ENCODE measurements at places on chromosomes 11 and 22.

DNA sequence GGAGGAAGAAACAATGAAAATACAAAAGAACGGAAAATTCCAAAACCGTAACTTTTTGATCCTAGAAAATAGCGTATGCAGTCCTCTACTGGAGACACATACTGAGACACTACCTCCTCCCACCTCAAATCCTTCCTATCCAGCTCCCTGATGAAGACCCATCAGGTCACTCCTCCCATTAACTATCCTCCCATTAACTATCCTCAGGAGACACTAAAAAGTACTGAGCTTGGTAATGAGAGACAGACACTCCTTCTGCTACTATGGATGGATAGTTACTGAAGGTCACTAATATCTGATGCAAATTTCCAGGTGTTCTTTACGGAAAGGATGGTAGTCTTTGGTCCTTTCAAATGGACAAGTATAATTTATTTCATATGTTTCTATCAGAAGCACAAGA lies 237.5 kb upstream of the BLID start:
- no peak for DNase-seq

DNA sequence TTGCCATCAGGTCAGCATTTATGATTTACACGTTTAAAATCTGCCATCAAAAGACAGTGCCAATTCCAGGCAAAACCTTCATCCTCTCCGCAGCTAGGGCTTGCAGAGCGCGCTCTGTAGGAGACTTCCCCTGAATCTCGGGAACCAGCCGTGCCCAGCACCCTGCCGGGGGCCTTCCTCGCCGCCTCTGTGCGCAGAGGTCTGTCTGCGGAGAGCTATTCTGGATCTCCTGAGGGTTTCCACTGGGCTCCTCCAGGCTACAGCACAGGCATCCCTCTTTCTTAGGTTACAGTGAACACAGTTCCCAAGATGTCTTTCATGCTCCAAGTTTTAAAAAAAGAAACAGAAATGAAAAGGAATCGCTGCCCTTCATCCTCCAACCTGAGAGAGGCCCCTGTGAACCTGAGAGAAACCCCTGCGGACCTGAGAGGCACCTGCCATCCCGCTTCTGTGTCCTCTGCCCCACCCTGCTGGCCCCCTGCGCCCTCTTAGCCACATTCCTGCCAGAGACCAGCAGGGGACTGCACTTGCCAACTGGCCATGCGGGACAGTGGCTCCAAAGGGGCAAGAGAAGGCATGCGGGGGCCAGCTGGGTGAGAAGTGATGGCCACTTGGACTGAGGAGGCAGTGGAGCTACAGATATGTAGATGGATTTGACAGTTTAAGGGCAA lies 16.1 kb downstream of the TP53AIP1 start:
- DNase-seq: no peak

GRCh38 chr11:58503361-58503856 lies 4.5 kb downstream of the OR5B21 start:
- DNase-seq: no peak

DNA sequence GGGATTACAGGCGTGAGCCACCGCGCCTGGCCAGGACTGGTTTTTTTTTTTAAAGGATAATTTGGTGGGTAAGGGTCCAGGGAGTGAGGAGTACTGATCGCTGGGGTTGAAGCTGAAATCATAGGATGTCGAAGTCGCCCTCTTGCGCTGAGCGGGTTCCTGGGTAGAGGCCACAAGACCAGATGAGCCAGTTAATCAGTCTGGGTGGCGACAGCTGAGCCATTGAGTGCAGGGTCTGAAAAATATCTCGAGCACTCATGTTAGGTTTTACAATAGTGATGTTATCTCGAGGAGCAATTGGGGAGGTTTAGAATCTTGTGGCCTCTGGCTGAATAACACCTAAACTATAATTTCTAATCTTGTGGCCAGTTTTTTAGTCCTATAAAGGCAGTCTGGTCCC lies 7.8 kb downstream of the APOL5 start:
- DNase-seq: no peak

DNA sequence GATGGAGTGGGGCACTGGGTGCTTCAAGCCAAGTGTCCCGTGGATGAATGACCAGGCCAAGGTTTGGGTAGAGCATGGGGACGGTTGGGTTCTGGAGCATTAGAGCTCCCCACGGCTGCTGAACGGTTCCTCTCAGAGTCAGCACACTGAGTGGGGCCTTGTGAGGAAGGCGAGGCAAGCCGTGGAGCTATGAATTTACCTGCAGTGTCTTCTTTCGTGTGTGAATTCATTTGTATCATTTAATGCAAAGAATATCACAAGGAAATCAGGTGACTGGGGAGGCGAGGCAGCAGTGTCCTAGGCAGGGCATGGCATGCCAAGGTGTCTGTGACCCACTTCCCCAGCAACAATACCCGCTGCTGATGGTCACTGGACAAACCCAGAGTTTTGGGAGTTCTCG lies 343.5 kb upstream of the B3GAT1 start:
- no peak for DNase-seq

DNA sequence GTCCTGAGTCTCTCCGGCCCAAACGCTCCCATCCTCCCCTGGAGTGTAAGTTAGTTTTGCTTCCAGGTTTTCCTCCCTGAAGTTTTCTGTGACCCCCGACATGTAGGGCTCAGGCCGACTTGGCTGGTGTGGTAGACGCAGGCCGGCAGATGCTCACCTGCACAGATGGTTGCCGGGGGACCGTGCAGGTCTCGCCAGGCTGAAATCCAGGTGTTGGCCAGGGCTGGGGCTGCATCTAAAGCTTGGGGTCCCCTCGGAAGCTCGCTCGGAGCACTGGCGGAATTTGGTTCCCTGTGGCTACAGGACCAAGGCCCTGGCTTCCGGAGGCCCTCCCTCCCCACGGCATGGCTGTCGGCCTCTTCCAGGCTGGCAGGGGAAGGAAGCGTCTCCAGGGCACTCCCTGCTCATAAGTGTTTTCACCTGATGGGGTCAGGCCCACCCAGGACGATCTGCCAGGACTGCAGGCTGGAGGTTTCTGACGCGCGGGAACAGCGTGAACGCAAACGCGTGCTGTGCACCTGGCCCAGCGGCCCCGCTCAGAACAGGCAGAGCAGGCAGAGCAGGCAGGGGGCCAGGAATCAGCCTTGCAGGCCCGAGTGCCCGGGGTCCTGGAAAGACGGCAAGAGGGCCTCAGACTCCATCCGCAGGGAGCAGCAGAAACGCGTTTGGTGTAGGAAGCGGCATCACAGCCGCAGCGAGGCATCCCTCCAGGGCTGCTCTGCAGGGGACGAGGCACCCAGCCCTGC lies 258.2 kb downstream of the BRD1 start:
- no peak for DNase-seq

GRCh38 chr11:70730411-70730810 lies 332.1 kb downstream of the CTTN start:
- no peak for DNase-seq

- DNase-seq: no peak
Observed at GRCh38 chr11:99327066-99327465, 306.3 kb downstream of the CNTN5 start.

- no peak for DNase-seq
Observed at GRCh38 chr11:107708792-107709191, 3.1 kb downstream of the SLN start.

DNA sequence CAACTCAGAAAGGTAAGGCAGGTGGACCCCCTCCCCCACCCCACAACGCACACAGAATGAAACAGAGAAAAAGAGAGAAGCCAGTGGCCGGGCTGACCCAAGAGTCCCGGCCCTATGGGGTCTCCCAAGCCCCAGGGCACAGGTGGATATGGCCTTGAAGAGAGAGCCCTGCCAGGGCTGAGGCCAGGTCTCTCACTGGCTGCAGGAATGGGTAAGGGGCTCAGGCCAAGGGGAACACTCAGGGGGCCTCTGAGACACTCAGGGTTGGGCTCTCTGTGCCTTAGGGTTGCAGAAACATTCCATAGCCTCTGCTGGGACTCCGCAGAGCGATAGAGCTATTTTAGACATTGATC lies 98.0 kb downstream of the PDE2A start:
- DNase-seq: no peak

GRCh38 chr11:13313005-13313819 lies 35.6 kb downstream of the BMAL1 start:
- no peak for DNase-seq

DNA sequence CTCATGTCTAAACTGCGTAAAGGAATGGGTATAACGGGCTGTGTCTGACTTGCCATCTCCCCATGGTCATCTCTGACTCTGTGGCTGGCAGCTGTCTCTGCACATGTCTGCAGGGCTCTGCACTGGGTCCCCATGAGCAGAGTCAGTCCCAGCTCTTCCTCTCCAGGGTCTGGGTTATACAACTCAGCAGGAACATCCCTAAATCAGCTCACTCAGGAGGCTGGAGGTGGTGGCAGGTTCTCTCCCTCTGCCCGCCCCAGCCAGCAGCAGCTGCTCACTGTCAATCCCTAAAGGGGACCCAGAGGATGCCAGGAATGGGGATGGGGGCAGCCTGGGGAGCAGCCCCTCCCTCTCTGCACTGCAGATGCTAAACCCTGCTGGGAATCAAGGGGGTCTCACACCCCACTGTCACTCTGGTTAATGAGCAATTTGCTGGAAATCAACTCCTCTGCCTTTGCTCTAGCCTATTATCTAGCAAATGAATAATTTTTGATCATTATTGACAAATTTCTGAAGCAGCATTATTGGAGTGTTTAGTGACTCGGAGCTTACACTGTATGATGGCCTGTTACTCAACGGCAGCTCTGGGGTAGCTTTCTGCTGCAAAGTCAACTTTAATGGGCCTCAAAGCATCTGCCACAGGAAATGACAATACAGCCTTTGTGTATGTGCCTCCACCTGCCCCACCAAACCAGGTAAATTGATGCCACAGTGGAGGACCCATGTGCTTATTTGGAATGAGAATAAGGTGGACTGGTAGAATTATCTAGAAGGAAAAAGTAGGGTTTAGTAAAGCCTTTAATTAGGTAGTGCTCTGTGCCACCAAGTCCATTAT lies 55.7 kb upstream of the SHANK2 start:
- no peak for DNase-seq

- DNase-seq: no peak
Observed at GRCh38 chr11:13168271-13168670, 109.3 kb upstream of the BMAL1 start.

- no peak for DNase-seq
Observed at GRCh38 chr22:41085842-41086241, 6.5 kb upstream of the EP300 start.

GRCh38 chr22:48155446-48155845 lies 1393.0 kb downstream of the TBC1D22A start:
- no peak for DNase-seq

- no peak for DNase-seq
Observed at GRCh38 chr22:48581796-48582469, 1245.7 kb downstream of the BRD1 start.

DNA sequence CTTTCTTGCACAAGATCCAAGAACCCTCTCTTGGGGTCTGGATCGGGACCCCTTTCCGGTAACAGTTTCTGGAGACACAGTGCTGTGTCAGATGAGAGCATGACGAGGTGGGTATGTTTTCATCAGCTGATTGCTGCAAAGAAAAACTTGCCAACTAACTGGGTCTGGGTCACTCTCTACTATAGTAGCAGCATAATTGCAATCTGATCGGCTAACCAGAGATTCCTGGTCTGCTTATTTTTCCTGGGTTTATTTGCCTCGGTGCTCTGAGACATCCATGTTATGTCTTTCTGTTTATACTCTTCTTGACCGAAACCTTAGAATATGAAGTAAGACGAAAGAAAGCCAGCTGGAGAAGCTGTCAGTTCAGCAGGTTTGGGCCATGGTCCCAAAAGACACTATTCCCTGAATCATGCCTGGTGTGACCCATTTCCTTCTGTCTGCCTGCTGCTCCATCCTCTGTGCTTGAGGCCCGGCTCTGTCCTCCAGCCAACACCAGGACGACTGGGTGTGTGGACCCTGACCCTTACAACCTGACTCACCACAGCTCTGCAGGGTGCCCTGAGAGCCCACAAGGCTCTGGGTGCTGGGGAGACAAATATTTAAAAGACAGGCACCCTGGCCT lies 24.1 kb upstream of the CLMP start:
- DNase-seq: no peak

DNA sequence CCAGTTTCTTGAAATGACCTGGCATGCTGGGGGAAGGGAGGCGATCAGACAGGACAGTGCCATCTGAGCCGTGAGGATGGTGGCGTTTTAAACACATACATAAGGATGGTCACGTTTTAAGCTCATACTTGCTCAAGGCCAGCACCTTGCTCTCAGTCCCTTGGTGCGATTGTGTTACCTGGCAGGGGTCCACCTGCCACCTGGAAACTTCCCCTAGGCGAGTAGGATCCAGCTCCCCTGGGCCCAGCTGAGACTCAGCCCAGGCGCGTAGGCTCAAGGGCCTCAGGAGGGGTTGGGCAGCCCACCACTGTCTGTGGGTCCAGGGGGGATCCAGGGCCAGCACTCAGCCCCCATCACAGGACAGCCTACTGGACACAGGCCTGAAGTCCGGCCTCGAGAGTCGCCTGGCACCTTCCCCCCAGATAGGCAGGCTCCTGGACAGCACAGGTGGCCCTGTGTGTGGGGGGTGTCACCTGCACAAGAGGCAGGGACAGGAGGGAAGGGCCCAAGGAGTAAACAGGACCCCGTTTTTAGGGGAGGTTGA lies 185.8 kb downstream of the BRD1 start:
- DNase-seq: no peak

GRCh38 chr11:45982656-45983470 lies 60.4 kb downstream of the LARGE2 start:
- DNase-seq: peak; percentile 93

DNA sequence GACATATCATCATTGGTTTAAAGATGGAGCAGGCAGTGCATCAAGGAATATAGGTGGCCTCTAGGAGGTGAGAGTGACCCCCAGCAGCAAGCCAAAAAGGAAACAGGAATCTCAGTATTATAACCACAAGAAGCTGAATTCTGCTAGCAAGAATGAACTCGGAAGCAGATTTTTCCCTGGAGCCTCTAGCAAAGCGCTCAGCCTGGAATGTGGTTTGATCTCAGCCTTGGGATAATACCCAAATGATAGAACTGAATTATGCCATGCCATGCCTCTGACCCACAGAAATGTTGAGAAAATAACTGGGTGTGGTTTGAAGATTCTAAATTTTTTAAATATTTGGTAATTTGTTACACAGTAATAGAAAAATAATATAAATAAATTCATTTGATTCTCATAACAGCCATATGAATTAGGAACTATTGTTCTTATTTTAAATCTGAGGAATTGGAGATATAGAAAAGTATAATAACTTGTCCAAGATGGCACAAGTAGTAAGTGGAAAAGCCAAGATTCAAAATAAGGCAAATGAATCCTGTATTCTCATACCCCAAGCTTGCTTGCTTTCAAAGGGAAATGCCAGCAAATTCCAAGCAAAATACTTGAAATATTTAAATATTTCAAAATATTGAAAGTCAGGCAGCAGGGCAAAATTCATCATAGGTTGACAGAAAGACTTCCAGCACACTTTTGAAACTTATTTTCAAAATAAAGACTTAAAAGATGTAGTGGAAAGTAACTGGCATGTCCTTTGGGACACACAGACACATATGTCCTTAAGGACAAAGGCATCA lies 567.4 kb downstream of the KCNA4 start:
- DNase-seq: peak; percentile 69

DNA sequence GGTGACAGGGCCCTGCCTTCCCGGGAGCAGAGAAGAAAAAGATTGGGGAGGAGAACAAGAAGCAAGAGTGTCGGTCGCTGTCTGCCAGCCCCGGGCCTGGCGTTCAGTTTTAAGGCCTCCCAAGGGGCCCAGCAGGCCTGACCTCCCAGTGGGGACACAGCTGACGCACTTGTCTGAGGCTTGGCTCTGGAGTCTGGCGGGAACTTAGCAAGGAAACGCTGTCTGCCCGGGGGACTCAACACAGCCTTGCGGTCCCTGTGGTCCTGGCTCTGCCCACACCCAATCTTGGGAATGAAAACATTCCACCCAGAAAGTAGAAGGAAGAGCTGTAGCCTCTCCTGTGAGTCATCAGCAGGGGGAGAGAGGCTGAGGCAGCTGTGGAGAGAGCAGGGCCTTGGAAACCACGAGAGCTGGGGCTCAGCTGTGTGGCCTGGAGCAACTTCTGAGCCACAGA lies 54.4 kb downstream of the TRAF6 start:
- peak; percentile 100 for DNase-seq

Data from fibroblast of skin of scalp (primary cell).